ENCODE measurements at places on chromosomes 3 and 15.

DNA sequence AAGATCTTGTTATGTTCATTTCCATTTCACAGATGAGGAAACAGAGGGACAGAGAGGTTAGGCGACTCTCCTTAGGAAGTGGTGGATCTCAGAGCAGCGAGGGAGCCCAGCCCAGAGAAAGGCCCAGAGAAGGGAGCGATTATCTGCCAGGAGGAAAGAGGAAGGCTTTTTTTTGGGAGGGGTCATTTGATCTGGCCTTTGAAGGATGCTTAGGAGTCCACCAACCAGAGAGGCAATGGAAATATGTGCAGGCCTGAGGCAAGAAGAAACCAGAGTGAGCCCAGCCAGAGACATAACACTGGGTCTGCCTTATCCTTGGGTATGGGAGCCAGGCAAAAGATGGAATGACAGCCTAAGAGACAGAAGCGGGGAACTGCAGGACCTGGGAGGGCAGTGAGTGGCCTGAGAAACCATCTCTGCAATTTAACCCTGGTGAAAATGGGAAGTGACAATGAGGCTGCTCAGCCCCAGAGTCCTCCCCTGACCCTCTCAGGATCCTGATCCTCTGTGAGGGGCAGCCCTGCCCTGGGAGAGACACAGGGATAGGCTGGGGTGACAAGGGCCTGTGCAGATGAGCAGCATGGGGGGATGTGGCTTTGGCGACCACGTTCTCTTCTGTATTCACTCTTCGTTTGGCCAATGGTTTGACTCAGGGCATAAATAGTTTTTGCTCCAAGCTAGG is 163.2 kb downstream of the WNT7A start:
- no peak for DNase-seq

DNA sequence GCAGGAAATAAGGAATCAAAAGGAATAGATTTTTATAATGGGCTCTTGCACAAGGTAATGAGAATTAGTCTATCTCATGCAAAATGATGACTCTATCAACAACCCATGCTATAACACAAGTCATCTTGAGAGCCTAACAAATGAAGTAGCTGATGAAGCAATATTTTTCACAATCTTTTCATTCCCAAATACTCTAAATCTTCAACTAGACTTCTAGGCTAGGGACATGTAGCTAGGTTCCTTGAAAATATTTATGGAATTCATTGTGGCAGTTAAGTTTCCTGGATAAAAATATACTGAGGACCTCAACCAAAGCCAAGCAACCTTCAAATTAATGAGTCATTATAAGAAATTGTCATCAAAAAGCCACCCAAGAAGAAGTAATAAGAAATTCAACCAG is 55.4 kb downstream of the DCBLD2 start:
- no peak for DNase-seq

- no peak for DNase-seq
Measured at GRCh38 chr3:149330609-149331331, 2.7 kb downstream of the TM4SF18 start.

DNA sequence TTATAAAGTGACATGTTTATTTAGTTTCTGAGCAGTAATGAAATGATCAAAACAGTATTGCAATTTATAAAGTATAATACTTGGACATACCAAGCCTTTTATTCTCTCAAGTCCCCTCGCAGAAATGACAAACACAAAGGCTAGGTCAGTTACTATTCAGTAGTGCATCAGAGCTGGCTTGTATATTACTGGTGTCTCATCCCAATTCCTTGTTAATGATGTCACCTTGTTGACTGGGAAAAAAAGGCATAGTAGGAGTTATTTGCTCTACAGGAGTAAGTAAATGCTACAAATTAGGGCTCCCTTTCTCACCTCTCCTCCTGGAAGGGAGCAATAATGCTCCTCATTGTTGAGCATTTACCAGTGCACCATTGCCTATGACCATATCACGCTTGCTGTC is 317.6 kb downstream of the CHL1 start:
- DNase-seq: no peak

DNA sequence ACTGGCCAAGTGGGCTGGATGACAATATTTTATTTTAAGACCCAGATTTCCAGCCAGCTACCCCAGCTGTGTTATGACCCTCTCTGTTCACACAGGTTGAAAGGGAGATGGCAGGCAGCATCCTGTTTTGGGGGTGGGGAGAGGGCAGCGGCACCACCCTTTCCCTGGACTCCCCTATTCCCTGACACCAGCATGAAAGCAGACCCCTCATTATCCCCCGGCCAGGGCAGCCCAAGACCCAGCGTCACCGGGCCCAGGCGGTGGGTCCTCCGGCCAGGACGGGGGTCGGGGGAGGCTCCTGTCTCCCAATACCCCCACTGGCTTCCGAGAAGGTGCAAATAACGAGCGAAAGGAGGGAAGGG is 127.6 kb upstream of the MEF2A start:
- DNase-seq: no peak

DNA sequence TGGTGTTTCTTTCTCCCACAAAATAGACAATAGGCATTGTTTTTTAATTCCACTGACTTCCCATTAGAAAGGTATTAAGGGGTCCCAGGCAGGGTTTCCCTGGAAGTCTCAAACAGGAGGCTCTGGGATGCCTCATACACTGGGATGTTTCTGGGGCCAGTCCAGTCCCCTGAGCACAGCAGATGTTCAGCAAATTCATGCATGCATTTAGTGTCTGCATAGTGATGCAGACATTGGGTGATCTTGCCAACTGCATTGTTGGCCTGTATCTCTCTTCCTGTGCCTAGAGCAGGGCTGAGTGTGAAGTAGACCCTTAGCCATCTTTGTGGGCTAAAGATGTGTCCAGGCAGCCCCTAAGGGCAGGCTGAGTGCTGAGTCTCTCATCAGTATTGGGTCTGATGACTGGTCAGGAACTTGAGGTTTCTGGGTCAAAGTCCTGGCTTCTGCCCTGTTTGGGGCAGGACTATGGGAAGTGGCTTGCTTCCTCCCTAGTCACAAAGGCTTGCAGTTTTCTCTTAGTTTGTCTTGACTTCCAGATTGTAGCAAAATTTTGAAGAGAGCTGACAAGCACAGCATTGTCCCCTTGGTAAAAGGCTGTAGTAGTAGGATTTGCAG is 56.5 kb downstream of the BSN start:
- DNase-seq: no peak

- DNase-seq: no peak
Measured at GRCh38 chr15:63870043-63870394, 36.3 kb upstream of the HERC1 start.

GRCh38 chr15:70892002-70892911 is at the start of the genes LRRC49 and THAP10:
Gene LRRC49 (plus strand): TSS chr15:70892826. CDS start chr15:70892895, 69 bp downstream.
Gene THAP10 (minus strand): TSS chr15:70892433. CDS start chr15:70892272, 161 bp downstream.
- no peak for DNase-seq

- DNase-seq: no peak
Measured at GRCh38 chr3:171311784-171312183, 148.4 kb downstream of the TNIK start.

GRCh38 chr3:178948546-178948945 is 123.1 kb downstream of the ZMAT3 start:
- DNase-seq: no peak

DNA sequence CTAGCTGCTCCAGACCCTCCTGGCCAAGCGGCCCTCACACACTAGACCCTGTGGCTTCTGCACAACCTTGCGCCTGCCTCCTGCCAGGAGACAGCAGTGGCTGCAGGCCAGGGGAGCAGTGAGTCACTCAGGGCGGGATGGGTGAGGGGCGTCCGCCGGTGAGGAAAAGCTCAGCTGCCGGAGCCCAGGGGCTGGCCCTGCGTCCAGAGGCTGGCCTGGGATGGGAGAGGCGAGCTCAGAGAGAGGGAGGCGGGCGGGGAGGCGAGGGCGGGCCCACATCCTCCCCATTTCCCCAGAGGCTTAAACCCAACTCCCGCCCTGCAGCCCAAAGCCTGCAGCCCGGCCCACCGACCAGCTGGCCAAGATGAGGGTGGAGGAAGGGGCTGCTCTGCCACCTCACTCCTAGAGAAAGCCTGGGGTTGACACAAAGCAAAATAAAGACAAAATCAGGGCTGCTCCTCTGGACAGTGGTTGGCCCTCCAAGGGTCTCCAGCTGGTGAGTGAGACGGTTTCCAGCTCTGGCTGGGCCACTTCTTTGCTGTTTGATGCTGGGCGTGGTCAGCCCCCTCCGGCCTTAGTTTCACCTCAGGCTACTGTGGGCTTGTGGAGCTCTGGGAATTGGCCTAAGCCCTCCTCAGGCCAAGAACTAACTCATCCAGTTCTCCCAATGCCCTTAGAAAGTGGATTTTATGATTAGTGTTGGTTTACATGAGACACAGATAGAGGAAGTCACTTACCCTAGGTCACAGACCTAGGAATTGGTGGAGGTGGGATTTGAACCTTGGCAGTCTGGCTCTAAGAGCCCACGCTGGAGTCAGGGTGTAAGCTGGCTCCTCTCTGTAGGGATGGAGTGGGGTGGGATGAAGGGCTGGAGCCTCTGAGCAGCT is 50.6 kb downstream of the IQSEC1 start:
- DNase-seq: peak; percentile 70

DNA sequence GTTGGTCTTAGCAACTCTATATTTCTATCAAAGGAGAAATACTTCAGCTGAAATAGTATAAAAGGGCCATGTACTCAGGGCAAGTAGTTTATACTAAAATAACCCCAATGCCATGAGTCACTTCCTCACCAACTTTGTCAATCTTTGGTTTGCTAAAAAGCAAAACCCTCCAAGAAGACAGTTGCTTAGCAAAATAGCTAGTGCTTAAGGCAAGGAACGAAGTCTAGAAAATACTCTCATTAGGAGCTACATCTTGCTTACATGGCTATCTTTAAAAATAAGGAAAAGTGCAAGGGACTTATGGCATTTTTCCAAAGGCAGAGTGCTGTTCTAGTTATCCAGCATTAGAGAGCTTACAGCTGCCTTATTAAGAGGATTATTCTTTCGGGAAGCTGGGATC is 28.4 kb downstream of the P3H2 start:
- DNase-seq: no peak

DNA sequence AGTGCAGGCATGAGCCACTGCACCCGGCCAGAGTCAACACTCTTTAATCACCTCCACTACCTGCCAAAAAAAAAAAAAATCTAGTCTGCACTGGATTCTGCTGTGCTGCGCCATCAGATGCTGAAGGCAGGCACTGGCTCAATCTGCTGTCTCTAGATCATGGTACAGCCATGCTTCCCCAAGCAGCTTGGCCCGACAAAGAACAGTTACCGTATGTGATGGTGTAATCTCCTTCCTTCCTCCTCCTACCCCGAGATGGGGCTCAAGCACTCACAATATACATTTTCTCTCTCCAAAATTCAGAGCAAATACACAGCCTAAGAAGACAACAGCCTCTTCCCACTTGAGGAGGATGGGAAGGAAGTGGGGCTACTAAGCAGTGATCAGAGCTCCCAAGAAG is 45.1 kb downstream of the DAPK2 start:
- no peak for DNase-seq

- no peak for DNase-seq
Measured at GRCh38 chr3:39935261-39935660, 125.9 kb downstream of the MYRIP start.

GRCh38 chr3:103126115-103126514 is 691.3 kb downstream of the ZPLD1 start:
- DNase-seq: no peak

DNA sequence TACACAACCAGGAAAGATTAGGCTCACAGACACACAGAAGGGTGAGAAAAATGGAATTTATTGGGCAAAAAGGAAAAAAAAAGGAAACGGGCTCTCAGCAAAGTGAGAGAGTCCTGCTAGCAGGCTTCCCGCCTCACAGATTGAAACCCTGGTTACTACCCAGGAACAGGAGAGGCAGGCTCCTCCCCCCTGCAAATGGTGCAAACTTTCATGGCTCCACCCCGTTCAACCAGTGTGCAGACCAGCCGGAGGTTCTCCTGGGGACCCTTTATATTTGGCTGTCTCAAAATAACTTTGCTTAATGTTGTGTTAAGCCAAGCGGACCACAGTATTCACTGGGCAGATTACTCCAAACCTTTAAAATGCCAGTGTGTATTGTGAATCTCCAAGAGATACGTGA is 40.3 kb downstream of the IL1RAP start:
- DNase-seq: no peak

DNA sequence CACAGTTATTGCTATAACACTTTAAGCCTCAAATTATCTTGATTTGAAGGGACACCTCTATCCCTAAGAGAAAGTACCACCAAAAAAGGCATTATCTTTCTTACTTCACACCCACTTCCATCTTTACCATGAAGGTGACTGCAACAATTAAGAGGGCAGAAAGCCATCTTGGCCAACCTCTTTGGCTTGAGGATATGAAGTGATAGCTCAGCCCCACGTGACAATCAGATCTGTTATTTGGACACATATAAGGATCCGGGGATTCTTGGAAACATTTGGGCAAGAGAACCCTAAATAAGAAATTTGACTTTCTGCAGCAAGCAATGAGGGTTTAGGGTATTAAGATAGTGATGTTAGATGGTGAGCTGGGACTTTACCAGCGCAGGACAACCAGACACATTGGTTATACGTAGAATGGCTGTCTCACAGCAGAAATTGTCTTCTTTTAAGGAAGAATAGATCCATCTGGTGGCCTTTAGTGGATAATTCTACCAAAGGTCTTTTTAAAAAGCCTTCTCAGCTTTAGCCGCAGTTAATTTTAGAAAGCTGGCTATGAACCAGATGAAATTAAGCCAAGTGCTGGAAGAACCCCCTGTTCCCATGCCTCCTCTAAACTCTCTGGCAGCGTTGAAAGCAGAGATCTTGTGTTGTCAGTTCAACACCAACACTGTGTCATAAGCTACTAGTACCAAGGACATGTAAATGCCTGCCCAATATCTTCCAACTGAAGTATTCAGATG is 12.3 kb downstream of the HCLS1 start:
- no peak for DNase-seq

GRCh38 chr3:122132949-122133540 is 50.4 kb upstream of the CASR start:
- no peak for DNase-seq

DNA sequence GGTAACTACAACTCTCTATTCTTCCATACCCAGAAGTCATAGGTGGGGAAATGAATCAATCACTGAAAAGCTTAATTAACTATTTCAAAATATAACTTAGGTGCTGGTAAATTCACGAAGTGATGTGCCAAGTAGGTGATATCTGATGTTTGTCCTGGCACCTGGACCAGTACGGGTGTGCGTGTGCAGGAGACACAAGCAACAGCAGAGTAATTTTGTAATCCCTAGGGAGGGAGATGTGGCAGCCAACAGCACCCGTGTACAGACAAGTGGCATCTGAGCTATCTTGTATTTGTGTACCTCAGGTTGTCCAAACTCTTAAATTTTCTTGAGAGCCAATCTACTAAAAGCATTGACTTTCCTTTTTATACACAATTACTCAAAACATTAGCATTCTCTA is 22.8 kb downstream of the USF3 start:
- DNase-seq: no peak

GRCh38 chr15:40739047-40739446 is 16.0 kb downstream of the RMDN3 start:
- no peak for DNase-seq

- no peak for DNase-seq
Measured at GRCh38 chr15:48010316-48010715, 110.5 kb upstream of the SLC24A5 start.

GRCh38 chr3:42195879-42196330 is 70.1 kb downstream of the CCK start:
- DNase-seq: peak; percentile 39

- no peak for DNase-seq
Measured at GRCh38 chr3:143203848-143204247, 84.3 kb downstream of the CHST2 start.
